ENCODE measurements at places on chromosomes 2 and 18. TPM values are rescaled to one million over a fixed set of nuclear protein-coding genes. Genes with fewer than 3 reads are reported as not detected.

DNA sequence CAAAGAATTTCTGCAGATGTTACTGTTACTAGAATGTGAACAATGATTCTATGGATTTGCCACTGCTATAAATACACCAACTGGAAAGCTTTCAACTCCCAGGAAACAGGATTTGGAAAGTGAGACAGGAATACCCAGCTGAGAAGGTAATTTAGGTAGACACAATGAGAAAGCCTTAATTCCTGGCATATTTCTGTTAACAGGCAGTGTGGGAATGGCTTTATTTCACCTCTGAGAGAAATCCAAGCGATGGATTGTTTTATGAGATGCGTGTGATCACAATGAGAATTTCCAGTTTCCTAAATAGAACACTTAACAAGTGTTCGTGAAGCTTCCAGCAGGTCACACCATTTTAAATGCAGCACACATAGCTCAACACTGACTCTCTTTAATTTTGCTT, 133.0 kb downstream of the SLC8A1 start:
- DNase-seq, result no peak

DNA sequence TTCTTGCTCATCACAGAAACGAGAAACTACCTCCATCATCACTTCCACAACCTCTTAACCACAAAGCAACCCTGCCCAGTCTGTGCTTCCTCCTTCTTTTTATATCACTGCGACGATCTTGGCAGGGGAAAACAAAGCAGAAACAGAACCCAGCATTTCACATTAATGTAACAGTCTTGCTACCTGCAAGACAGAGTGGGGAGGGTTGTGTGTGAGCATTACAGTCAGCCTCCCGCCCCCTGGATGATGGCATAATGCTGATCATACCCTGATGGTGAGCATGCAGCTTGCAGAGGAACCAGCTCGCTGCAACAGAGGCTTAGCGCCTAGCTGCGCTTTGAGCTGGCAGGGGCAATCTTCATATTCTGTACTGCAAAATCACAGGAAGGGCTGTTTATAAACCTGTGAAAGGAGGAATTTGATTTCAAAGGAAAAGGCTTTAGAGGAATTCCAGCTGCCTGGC, 376.1 kb downstream of the IRS1 start:
- no peak for DNase-seq

SOCS6 gene
- 15.0 TPM for total RNA-seq

DNA sequence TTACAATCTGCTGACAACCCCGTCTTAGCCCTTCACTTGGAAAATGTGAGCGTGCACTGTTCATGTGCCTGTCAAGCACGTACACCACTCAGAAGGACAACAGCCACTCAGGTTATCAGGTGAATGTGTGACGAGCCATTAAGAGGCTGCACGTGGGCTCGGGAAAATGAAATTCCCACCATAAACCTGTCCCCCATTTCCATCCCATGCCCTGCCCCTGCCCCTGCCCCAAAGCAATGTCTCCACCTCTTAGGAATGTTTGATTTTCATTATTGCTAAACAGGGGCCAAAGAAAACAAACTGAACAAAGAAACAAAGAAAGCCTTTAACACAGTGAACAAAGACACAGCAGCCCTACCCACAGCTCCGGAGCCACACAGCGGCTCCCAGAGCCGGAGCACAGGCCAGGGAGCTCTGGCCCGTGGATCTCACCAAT, 90.5 kb downstream of the TMEM18 start:
- DNase-seq, result no peak

PDE11A gene
- 0.51 TPM for total RNA-seq

SLC25A12 gene
- total RNA-seq, result 17.1 TPM

PER2 gene
- total RNA-seq, result 3.8 TPM

GRCh38 chr2:168851674-168852320, 38.4 kb downstream of the SPC25 start:
- DNase-seq, result peak; percentile 91

GRCh38 chr18:5746844-5747243, 148.5 kb downstream of the TMEM200C start:
- DNase-seq, result no peak

- no peak for DNase-seq
These were observed 7.9 kb upstream of the PDCL3 start for GRCh38 chr2:100554798-100555407.

DNA sequence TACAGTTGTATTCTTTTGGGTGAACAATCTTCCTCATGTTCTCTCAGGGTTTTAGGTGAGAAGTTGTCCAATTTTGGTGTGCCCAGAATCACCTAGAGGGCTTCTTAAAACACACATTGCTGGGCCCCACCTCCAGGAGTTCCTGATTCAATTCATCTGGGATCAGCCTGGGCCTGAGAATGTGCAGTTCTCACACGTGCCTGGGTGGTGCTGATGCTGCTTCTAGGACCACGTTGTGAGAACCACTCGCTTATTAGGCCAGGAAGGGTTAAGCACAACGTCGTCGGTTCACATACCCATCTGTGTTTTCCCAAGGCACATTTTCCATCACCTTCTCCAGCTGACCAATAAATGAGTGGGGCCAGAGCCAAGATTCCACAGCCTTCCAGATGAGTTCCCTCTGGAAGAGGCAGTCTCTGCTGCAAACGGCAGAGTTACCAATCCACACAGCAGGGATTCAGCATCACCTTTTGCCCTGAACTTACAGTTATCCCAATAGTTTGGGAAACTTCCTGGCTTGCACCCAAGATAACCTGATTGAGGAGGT, 277.7 kb upstream of the HNRNPA3 start:
- DNase-seq, result no peak

DNA sequence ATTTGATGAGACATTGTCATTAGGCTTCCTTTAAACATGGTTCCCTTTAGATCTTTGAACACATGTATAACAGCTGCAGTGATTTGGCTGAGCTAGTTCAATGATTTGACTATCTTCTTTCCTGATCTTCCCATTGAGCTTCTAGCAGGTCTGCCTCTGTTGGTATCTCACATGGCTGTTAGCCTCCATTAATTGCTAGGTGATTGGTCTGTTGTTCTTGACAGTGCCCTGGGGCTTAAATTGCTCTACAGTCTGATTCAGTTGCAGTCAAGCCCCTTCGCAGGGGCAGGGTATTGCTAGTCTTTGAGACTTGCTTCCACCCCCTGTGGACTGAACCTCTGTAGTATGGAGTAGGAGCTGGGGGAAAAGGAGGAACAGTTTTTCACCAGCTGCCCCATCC, 24.1 kb downstream of the SKA1 start:
- DNase-seq, result no peak

GRCh38 chr2:40281021-40281940, 170.6 kb downstream of the SLC8A1 start:
- DNase-seq, result peak; percentile 11

DNA sequence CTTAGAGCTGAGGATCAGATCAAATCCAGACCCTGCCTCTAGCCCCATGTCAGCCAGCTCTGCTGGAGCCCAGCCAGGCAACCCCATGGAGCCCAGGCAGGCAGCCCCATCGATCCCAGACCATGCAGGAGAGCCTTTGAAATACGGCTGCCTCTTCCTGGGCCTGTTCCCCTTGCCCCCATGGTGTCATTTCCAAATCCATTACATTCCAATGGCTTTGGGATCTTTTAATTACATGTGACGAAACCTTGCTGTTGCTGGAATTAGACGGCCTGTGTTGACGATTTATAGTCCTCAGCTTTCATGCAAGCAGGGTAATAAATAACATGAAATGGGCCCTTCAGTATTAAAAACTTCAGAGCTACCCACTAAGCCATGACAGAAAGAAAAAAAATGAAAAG, 75.8 kb upstream of the SLC14A2 start:
- no peak for DNase-seq

- DNase-seq, result no peak
These were observed 45.5 kb downstream of the RNF152 start for GRCh38 chr18:61847164-61847791.

VWC2L gene
- not detected for total RNA-seq

ZNF385B gene
- total RNA-seq, result not detected

GRCh38 chr2:40181855-40182254, 270.0 kb downstream of the SLC8A1 start:
- DNase-seq, result no peak
